ENCODE measurements at places on chromosomes 2 and 18. TPM values are rescaled to one million over a fixed set of nuclear protein-coding genes. Genes with fewer than 3 reads are reported as not detected.

The GLI2 gene
- total RNA-seq = 18.4 TPM

- H3K27ac ChIP-seq = no peak overlapping the region
- H3K4me3 ChIP-seq = no peak overlapping the region
- no peaks in the 10 kb centered on the region for H3K36me3 ChIP-seq
- H3K27me3 ChIP-seq = no peaks in the 10 kb centered on the region
- H3K4me1 ChIP-seq = no peaks in the 10 kb centered on the region
- DNase-seq = no peak
Measured at GRCh38 chr18:27847412-27847811, 329.5 kb downstream of the CDH2 start.

The DSG1 gene
- total RNA-seq = not detected

GRCh38 chr18:76384861-76385680 is 110.0 kb downstream of the ZNF516 start:
- no peaks in the 10 kb centered on the region for H3K27me3 ChIP-seq
- DNase-seq = no peak
- H3K36me3 ChIP-seq = no peaks in the 10 kb centered on the region
- H3K27ac ChIP-seq = no peak overlapping the region
- H3K4me3 ChIP-seq = no peak overlapping the region

GRCh38 chr18:2402084-2402483 is 169.2 kb downstream of the METTL4 start:
- H3K27ac ChIP-seq = no peak overlapping the region
- no peak for DNase-seq
- H3K36me3 ChIP-seq = no peaks in the 10 kb centered on the region
- no peaks in the 10 kb centered on the region for H3K27me3 ChIP-seq

- no peaks in the 10 kb centered on the region for H3K4me1 ChIP-seq
- H3K36me3 ChIP-seq = no peaks in the 10 kb centered on the region
- no peak for DNase-seq
- no peak overlapping the region for H3K4me3 ChIP-seq
- no peak overlapping the region for H3K27ac ChIP-seq
Measured at GRCh38 chr2:207698301-207698700, 13.1 kb upstream of the CCNYL1 start.

The CDH2 gene
- total RNA-seq = 10.7 TPM

GRCh38 chr18:24536326-24536725 is 75.9 kb downstream of the HRH4 start:
- H3K36me3 ChIP-seq = no peaks in the 10 kb centered on the region
- no peak overlapping the region for H3K4me3 ChIP-seq
- H3K27me3 ChIP-seq = no peaks in the 10 kb centered on the region
- no peak for DNase-seq
- no peaks in the 10 kb centered on the region for H3K4me1 ChIP-seq

GRCh38 chr18:78939105-78939504 is 40.5 kb upstream of the SALL3 start:
- H3K4me1 ChIP-seq = no peaks in the 10 kb centered on the region
- no peaks in the 10 kb centered on the region for H3K36me3 ChIP-seq

The SCN1A gene
- total RNA-seq = not detected

The C2orf92 gene
- 1.3 TPM for total RNA-seq

GRCh38 chr2:16394072-16394985 is 271.3 kb downstream of the CYRIA start:
- no peaks in the 10 kb centered on the region for H3K36me3 ChIP-seq
- H3K4me1 ChIP-seq = peaks cover 26% of the 10 kb centered on the region
- peak overlapping the region; percentile 1 for H3K27ac ChIP-seq
- no peak overlapping the region for H3K4me3 ChIP-seq
- no peaks in the 10 kb centered on the region for H3K27me3 ChIP-seq

- H3K4me3 ChIP-seq = no peak overlapping the region
- H3K36me3 ChIP-seq = no peaks in the 10 kb centered on the region
- DNase-seq = no peak
- no peak overlapping the region for H3K27ac ChIP-seq
Measured at GRCh38 chr18:33699372-33699771, 121.4 kb downstream of the ASXL3 start.

DNA sequence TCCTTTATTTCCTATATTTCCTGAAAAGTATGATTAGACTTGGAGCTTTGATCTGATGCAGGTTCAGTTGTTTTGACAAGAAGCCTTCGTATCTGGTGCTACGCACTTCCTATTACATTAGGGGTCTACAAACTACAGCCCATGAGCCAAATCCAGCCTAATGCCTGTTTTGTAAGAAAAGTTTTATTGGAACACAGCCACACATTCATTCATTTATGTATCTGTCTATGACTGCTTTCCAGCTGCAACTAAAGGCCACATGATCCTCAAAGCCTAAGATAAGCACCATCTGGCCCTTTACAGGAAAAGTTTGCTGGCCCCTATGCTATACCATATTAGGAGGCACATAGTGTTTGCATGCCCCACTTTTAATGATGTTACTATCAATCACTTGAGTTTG is 26.0 kb downstream of the EIF2AK3 start:
- peak; percentile 81 for DNase-seq
- no peaks in the 10 kb centered on the region for H3K27me3 ChIP-seq
- peak overlapping the region; percentile 89 for H3K27ac ChIP-seq
- peaks cover 27% of the 10 kb centered on the region for H3K4me1 ChIP-seq
- no peak overlapping the region for H3K4me3 ChIP-seq

- peak overlapping the region; percentile 55 for H3K27ac ChIP-seq
- H3K4me3 ChIP-seq = peak overlapping the region; percentile 98
- no peaks in the 10 kb centered on the region for H3K27me3 ChIP-seq
- DNase-seq = peak; percentile 40
- H3K36me3 ChIP-seq = peaks cover 10% of the 10 kb centered on the region
Measured at GRCh38 chr2:218217360-218218267, 625 bp downstream of the ARPC2 start.

GRCh38 chr2:192315543-192315942 is 120.8 kb upstream of the TMEFF2 start:
- H3K27ac ChIP-seq = no peak overlapping the region
- DNase-seq = no peak
- no peaks in the 10 kb centered on the region for H3K36me3 ChIP-seq
- no peaks in the 10 kb centered on the region for H3K4me1 ChIP-seq

DNA sequence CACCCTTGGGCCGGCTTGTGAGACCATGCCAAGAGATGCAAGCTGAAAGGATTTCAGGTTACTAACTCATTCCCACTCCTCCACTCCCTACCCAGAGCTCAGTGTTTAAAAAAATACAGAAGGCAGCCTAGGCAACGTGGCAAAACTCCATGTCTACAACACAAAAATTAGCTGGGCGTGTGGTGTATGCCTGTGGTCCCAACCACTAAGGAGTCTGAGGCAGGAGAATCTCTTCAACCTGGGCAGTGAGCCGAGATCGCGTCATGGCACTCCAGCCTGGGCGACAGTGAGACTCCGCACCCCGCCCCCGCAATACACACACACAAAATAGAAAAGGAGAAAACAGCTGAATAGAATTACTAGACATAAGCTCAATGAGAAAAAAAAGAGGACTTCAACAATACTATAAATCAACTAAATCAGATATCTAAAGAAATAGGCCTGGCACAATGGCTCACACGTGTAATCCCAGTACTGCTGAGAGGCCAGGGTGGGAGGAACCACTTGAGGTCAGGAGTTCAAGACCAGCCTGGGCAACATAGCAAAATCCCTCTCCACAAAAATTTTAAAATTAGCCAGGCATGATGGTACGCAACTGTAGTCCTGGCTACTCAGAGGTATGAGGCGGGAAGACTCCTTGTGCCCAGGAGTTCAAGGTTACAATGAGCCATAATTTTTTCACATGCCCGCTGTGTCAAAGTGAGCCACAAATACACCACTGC is 10.1 kb downstream of the IWS1 start:
- no peaks in the 10 kb centered on the region for H3K27me3 ChIP-seq
- DNase-seq = no peak
- H3K27ac ChIP-seq = no peak overlapping the region
- H3K36me3 ChIP-seq = peaks cover 53% of the 10 kb centered on the region
- H3K4me3 ChIP-seq = no peak overlapping the region

- H3K4me1 ChIP-seq = peaks cover 30% of the 10 kb centered on the region
- no peaks in the 10 kb centered on the region for H3K36me3 ChIP-seq
Measured at GRCh38 chr2:10495311-10495987, 47.3 kb upstream of the ODC1 start.

GRCh38 chr2:98422449-98422848 is 22.2 kb upstream of the INPP4A start:
- H3K27ac ChIP-seq = no peak overlapping the region
- DNase-seq = no peak

DNA sequence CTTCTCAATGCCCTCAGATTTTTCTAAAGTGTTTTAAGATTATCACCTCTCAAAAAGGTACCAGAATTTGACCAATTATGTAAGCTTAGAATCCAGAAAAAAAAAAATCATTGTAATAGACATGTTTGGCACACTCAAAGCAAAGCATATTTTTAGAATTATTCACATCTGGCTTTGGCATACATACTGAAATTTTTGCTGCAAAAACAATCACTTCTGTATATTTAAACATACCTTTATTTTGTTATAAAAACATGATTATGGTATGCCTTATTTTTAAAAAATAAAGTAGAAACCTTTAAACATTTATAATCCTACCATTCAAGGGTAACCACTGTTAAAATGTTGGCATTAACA is 143.3 kb downstream of the ESCO1 start:
- DNase-seq = no peak
- H3K4me3 ChIP-seq = no peak overlapping the region
- no peak overlapping the region for H3K27ac ChIP-seq
- no peaks in the 10 kb centered on the region for H3K4me1 ChIP-seq
- H3K27me3 ChIP-seq = no peaks in the 10 kb centered on the region

- no peak for DNase-seq
- H3K27ac ChIP-seq = peak overlapping the region; percentile 40
- H3K27me3 ChIP-seq = no peaks in the 10 kb centered on the region
- H3K36me3 ChIP-seq = peaks cover 45% of the 10 kb centered on the region
Measured at GRCh38 chr2:27681841-27682240, 18.2 kb downstream of the SLC4A1AP start.

DNA sequence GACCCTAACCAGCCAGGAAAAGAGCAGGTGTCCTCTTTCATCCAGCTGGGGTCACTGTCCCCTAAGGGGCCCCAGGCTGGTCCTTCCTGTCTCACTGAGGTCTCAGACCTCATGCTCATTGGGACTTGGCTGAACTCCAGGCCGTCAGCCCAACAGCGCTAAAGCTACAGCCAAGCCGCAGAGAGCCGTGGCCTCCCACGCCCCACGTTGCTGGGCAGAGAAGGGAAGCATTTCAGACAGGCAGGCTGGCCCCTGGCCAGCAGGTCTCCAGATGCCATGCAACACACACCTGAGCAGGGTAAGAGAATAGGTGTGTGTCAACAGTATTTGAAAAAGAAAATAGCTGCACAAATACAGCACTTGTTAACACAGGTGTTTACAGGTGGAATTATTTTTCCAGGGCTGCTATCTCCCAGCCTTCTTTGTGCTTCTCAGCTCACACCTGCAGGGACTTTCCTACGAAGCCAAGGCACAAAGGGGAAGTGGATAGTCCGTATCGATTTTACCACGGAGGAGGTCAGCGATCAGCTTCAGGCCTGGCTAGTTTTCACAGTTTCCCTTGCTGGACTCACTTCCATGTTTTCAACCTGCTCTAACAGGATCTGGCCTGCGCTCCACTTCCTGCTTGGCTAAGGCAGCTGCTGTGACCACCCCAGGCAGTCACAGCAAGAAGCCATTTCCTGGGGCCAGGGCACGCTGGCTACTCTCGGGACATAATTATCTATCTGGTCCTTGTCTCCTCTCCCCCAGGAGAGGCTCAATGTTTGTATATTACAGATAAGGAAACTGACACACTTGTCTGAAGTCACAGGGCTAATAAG is 156.1 kb upstream of the ID2 start:
- no peaks in the 10 kb centered on the region for H3K36me3 ChIP-seq
- DNase-seq = peak; percentile 87
- no peaks in the 10 kb centered on the region for H3K27me3 ChIP-seq
- no peak overlapping the region for H3K4me3 ChIP-seq
